Kidney tubule cell (primary cell): ENCODE measurements at places on chromosomes 5 and 9.

DNA sequence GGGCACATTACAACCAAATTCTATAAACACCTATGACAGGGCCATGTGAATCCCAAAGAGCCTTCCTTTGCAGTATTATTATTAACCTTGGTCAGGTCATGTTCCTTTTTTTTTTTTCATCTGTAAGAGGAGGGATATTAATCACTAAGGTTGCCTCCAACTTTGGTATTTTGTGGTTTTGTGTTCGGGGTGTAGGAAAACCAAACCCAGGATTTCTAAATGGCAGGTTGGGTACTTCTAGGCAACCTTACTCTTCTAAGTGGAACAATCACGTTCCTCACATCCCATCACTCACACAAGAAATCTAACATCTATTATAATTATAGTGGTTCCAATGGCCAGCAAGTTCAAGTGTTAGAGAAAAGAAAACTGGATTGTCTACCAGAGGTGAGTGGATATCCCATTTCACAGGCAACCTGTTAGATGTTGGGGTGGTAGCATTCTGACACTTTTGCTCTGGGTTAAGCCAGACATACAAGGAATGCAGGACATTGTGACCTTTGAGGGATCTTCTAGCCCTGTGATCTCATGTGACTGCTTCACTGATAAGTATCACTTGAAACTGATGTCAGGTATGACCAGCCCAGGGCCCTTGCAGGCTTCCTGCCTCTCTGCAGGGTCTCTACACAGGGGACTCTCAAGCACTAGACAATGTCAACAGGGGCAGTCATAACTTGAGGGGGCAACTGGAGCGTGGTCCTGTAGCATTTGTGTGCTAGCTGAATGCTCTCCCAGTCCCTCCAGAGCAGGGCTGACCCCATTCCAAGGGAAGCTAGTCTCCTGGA lies 126.2 kb upstream of the VLDLR start:
- no peak for DNase-seq

DNA sequence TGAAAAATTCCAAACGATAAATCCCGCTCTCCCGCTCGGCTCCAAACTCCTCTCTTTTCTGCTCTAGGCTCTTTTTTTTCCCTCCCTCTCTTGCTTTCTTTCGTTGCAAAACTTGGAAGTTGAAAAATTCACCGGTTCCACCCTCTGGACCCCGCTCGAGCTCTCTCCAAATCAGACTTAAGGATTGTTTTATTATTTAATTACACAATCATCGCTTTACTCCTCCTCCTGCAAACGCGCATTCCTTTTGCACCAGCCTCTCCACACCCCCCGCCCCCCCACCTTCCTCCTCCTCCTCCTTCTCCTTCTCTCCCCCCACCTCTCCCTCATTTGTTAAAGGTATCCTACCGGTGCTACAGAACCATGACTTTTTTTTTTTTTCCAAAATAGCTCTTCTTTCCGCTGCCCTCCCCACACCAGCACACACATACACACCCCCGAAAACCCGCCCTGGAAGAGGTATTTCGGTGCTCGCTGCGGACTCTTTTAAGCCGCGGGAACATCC lies 535 bp upstream of the NFIB start:
- peak; percentile 94 for DNase-seq

DNA sequence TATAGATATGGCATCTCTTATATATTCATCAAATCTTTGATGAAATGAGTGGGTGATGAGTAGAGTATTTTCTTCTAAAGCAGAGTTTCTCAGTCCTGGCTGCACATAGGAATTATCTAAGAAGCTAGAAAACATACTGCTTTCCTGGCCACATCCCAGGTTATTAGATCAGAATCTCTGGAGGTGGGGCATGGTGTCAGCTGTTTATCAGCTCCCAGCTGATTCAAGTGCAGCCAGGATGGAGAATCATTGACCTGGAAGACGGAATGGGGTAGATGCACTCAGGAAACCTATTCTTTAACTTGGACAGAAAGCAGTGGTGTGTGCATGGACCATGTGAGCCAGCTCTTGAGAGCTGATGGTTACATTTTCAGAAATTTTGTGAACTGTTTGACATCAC lies 108.1 kb upstream of the IL6ST start:
- peak; percentile 65 for DNase-seq

DNA sequence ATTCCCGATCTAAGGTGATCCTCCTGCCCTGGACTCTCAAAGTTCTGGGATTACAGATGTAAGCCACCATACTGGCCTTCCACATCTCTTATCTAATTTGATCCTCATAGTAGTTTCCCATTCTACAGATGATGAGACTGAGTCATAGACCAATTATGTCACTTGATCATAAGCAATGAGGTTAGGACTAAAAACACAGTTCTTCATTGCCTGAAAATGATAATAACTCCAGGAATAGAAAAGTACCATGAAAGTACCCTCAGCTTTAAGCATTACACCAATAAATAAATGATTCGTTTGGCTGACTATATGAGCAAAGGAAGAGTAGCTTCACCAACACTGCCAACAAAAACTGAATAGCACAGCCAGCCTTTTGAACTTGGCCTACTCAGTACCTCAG lies 389.5 kb downstream of the ACTL7B start:
- DNase-seq = no peak

DNA sequence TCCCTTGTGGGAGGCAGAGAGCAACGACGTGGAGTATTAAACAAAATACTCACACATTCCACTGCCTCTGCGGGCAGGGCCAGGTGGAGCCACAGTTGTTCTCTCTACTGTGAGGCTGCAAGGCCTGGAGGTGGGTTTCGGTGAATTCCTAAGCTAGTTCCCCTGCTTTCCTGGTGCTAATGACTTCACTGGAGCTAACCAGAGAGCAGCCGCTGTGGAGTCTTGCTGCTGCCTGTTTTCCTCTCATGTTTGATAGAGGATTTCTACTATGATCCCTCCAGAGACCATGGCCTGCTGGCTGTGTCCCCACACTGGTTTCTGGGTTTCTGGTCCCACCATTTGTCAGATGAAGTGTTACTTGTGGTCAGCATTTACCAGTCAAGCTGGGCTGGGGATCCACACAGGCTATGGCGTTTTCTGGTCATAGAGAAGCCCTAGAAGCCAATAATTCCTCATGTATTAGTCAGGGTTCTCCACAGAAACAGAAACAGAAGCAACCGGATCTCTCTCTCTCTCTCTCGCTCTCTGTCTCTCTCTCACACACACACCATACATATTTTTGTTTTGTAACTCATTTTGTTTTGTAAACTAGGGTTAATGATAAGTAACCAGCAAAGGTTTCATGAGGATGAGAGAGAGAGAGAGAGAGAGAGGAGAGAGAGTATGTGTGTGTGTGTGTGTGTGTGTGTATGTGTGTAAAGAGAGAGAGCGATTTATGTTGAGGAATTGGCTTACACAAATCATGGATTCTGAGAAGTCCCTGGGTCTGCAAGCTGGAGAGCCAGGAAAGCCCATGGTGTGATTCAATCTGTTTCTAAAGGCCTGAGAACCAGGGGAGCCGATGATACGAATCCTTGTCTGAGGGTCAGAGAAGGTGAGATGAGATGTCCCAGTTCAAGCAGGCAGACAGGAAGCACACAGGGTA lies 403.0 kb downstream of the GADD45G start:
- peak; percentile 88 for DNase-seq

GRCh38 chr5:45162974-45163373 lies 354.2 kb downstream of the MRPS30 start:
- no peak for DNase-seq

DNA sequence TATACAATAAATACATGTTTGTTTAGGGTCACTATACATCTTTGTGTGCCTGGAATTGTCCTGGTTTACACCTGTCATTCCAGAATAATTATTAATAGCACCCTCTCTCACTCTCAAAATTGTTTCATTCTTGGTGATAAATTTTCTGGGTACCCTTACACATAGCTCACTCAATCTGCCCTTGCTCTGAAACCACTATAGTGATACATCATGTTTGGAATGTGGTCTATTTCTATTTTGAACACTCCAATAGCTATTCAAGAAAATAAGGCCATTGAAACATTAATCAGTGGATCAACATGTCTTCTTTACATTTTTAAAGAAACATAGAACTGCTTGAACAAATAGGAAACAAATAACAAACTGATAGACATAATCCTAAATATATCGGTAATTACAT lies 158.7 kb downstream of the ARRDC3 start:
- peak; percentile 77 for DNase-seq

DNA sequence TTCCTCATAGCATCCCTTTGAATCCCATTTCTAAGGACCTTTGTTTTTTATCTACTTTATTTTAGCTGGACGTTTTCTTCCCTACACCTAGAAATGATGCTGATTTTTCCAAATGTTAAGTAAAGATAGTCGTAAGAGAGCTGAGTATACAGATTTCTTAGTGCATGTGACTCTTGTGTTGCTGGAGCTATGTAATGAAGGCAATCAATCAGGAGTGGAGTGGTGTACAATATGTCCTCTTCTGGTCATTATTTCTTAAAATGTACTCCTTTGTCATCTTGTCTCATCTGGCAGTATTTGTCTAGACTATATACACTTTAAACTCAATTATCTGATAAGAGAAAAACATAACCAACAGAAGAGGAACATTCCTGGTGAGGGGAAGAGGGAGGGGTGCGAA lies 13.5 kb downstream of the GAPT start:
- DNase-seq = no peak

DNA sequence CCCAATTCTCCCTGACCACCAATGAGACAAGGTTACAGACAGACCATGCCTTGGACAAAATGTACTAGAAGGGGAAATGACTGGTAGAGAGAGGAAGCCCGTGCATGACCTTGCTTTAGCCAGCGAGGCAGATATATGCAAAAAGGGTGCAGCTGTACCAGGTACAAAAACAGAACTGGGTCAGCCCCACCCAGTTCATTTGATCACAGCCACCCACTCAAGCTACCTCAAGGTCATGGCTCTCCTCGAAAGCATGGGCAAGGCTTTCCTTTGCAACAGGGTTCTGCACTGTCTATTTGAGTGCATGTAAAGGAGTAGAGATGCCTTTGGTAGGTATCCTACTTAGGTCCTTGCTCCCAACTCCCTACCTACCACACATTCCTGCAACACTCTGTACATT lies 33.3 kb downstream of the TLE1 start:
- DNase-seq = no peak

DNA sequence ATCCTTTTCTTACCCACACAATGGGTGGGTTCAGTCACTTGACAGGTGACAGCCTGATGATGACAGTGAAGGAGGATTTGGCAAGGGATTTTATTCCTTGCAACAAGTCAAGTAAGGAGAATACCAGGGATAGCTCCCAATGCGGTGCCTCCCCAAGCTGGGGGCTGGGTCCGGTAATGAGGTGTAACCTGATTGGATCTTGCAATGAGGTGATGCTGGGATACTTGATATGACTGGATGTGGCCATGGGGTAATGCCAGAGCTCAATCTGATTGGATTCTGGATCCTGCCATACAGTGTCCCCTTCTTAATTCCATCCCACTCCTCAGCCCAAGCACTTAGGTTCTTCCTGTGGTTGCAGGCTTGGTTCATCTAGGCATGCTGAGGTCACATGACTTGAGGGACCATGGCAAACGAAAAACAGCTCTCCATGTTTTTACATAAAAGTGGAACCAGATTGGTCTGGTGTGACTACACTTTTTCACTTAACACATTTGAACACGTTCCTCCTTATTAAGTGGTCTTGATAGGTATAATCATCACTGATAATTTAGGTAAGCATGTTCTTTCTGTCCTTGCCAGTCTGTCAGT lies 181.1 kb downstream of the PDZD2 start:
- no peak for DNase-seq

- DNase-seq = no peak
These were observed 85.0 kb upstream of the COL5A1 start for GRCh38 chr9:134556531-134557068.

DNA sequence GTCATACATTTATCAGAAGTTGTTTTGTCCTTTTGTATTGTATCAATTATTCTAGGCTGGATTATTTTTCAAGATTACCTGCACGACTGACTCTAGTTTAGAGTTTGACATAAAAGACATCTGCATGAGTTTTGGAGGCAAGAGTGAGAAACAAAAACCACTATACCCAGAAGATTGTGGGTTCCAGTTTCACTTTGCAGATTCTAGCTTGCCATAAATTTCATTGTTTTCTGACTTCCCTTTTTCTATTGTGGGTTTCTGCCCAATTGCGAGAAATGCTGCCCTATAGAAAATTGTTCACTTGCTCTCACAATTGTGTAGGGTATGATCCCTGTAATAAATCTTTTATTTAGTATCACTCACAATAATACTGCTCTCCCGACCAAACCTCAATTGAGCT lies 1043.4 kb upstream of the CDH10 start:
- no peak for DNase-seq
